D721Med (cell line): ENCODE measurements at places on chromosomes 13 and 19.

DNA sequence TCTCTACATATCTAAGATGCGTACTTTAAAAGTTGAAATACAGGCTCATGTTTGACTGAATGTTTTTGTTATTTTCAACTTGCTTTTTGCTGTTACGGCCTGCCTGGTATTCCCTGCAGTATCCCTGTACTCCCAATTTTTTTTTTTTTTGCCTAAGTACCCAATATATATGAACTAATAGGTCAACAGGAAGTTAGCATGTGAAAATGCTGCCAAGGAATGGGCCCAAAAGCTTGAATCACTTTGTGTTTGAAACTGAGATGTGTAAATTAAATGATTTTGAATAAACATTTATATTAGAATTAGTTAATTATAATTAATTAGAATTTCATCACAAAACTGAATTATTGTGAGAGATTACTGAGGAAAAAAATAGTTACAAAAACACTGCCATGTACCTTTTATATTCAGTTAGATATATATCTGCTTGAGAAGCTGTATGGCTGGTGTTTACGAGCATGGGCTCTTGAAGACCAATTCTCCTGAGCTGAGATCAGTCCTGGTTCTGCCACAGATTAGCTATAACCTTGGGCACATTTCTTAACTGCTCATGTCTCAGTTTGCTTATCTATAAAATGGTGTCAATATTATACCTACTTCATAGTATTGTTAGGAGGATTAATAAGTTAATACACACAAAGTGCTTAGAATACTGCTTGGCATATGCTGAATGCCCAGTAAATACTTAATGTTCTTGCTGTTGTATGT, 16.0 kb downstream of the TDRD3 start:
- DNase-seq: no peak

DNA sequence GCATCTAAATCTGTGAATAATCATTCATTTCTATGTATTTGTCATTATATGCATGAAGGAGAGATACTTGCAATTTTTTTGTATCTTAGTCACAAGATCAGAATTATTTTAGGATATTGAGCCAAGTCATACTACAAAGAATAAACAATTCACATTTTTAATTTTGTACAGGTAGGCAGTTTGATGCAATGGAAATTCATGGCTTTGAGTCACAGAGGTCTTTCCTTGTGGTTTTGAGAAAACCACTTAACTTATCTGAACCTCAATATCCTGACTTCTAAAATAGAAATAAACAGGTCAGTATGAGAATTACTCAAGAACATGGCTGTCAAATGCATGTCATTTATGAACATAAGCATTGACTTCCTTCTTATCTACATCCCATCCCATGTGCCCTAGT, 221.4 kb upstream of the SLC10A2 start:
- no peak for DNase-seq

GRCh38 chr13:87361216-87361615, 310.0 kb upstream of the SLITRK5 start:
- DNase-seq: no peak

DNA sequence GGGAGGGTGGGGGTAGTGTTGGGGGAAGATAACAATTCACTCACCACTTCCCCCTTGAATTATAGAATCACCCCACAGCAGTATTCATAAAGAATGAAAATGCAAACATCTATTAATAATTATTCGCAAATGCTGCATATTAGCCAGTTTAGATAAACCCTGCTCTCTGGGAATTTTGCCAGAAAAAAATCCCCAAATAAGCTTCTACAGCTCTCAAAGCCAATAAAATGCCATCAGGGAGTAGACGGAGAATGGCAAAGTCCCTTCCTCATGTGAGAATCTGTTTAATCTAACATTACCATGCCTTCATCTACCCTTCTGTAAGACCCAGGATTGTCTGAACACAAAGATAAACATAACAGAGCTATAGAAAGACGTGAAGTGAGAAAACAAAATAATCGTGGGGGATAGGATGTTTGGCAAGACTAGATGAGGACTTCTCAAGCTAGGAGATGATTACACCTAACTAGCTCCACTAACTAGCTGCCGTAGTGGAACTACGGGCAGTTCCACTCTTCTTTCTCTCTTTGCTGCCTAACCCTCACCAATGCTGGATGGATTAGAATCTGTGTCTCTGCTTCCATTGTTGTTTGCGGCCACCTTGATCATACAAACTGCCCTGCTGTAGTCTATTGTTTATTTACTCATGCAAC, 32.4 kb upstream of the CACNA1A start:
- no peak for DNase-seq

- DNase-seq: no peak
Observed at GRCh38 chr19:45501730-45502014, 3.4 kb downstream of the PPM1N start.

DNA sequence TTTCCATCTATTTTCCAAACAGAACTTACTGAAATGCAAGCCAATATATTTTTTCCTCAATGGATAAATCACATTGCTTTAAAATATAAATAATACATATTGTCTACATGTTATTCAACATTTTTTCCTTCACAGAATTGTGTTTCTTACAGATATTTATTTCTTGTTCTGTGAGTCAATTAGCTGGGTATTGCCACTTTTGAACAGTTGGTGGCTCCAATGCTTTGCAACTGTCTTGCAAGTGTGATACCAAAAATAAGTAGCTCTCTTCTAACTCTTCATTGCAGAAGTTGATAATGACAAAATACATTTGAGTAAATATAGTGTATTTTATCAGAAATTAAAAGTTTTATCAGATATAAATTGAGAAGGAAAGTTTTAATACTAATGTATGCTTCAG, 17.1 kb upstream of the GPC5 start:
- no peak for DNase-seq

GRCh38 chr13:21095311-21095710, 33.9 kb upstream of the LATS2 start:
- no peak for DNase-seq

- no peak for DNase-seq
Observed at GRCh38 chr13:68027306-68027705, 797.2 kb upstream of the PCDH9 start.

DNA sequence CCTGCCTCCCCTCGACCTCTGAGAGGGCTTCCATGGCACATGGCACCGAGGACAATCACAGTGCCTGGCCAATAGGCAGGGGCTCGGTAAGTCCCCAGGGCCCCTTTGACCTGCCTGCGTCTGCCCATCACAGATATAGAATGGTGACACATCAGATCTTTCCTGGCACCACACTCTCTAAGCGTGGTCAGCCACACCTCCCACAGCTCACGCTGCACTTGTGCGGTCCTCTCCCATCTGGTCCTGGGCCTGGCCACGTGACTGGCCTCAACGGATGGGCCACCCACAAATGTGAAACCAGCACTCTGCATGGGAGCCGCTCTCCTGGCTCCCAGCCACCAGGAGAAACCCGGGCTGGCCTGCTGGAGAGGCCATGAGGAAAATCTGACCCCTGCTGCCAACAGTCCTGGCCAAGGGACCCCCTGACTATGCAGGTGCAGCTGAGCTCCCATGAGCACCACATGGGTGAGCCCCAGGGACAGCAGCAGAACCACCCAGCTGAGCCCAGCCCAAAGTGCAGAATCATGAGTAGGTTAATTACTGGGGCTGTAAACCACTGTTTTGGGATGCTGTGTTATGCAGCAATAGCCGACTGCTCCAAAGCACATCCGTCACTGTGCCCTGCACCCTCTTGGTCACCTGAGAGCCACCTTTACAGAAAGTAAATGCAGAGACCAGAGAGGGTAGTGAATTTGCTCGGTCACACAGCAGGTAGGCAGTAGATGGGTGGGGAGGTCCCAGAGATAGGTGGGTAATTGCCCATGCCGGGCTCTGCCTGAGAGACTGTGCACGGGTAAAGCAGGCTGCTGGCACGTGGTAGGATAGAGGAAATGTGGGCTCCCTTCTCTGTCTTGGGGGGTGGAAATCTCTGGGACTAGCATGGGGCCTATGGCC, 9.7 kb upstream of the MEF2B start:
- no peak for DNase-seq

DNA sequence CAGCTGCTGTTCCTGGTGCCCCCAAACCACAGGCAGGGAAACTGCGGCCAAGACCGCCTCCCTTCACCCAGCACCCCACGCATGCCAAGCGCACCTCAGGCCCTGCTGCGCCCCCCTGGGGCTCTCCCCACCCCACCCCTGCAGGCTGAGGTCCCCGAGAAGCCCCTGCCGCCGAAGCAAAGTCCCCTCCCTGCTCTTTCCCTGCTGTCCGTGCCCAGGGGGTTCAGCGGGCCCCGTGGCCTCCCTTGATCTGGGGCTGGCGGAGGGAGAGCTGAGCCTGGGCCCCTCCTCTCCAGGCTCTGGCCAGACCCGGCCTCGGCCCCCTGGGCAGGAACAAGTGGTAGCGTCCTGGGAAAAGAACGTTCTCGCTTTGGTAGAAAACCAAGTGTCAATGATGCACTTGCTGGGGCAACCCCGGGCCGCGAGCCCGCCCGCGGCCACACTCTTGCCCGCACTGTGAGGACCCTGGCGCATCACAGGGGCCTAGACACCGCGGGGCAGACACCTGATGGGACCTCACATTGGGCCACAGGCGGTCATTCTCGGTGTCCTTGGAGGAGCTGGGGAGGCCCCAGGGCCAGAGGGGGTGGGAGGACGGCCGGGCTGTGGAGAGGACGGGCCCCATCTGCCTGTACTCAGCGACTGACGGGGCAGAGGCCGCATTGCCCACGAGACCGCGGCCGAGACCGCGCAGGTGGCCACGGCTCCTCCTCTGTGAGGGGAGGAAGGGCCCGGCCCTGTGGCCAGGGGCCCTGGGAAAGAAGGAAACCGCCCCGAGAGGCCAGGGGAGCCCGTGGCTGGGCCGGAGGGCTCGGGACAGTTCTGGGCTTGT, 29.0 kb downstream of the GPX4 start:
- no peak for DNase-seq

DNA sequence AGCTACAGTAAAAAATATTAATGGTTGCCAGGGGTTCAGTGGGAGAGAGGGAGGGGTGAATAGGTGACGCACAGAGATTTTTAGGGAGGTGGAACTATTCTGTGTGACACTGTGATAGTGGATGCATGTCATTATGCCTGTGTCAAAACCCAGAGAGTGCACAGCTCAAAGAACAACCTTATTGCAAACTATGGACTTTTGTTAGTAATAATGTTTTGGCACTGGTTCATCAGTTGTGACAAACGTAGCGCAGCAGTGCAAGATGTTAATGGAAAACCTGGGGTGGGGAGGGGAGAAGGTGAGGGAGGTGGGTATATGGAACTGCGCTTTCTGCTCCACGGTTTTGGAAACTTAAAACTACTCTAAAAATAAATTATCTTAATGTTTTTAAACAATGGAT, 134.6 kb upstream of the RFC3 start:
- no peak for DNase-seq

DNA sequence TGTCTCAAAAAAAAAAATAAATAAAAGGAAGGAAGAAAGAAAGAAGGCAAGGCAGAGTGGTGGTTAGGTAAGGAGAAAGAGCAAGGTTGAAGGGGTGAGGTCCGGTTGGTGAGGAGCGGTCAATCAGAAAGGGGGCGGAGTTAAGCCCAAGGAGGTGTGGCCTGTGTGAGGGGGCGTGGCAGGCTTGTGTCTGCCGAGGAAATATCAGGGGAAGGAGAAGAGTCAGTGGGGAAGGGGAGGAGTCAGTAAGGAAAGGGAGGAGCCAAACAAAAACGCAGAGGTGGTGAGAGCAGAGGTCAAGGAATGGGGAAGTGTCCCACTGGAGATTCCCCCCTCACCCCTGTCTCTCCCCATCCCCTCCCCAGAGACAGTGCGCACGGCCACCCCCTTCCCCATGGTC, 5.9 kb downstream of the CACNG7 start:
- no peak for DNase-seq

DNA sequence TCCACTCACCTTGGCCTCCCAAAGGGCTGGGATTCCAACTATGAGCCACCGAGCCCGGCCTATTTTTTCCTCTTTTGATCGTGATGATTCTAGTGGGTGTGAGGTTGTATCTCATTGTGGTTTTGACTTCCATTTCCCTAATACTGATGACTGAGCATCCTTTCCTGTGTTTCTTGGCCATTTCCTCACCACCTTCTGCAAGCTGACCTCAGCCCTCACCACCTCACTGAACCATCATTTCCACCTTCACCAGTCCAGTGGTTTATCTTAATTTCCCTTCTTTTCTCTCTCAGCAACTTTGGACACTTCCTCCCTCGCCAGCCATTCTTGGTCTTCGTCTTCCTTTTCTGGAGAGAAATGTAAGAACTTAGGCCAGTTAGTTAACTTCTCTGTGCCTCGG, 13.0 kb upstream of the BICRA start:
- DNase-seq: no peak

- DNase-seq: no peak
Observed at GRCh38 chr13:23851106-23851505, 38.1 kb downstream of the MIPEP start.

- DNase-seq: no peak
Observed at GRCh38 chr19:13985771-13986347, 20.3 kb downstream of the RFX1 start.

DNA sequence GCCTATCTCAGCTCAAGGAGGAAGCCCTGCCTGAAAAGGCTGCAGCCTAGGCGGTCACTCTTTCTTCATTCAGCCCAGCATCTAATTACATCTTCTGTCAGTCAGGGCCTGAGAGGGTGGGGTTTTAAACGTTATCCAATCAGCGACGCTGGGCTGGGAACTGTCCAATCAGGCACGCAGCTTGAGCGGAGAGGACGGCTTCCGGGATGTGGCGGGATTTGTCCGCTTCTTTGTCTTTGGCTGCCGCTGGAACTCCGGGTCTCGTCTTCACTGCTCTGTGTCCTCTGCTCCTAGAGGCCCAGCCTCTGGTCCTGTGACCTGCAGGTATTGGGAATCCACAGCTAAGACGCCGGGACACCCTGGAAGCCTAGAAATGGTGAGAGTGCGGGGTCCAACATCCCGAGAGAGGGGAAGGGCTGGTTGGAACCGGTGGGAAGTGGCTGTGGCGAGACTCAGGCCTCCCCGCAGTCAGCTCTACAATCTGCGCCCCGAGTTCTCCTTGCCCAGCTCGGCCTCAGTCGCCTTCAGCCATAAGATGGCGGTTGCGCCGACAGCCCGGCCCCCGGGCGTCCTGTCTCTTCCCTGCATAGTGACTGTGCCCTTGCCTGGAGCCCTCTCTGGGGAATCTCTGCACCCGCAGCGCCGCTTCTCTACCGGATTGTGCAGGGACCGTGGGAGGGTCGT, at the start of gene ZNF738:
ZNF738 (plus strand) TSS at position 233 of the 684 bp plus-strand sequence; CDS start at position 374, 141 bp downstream.
- peak; percentile 86 for DNase-seq

DNA sequence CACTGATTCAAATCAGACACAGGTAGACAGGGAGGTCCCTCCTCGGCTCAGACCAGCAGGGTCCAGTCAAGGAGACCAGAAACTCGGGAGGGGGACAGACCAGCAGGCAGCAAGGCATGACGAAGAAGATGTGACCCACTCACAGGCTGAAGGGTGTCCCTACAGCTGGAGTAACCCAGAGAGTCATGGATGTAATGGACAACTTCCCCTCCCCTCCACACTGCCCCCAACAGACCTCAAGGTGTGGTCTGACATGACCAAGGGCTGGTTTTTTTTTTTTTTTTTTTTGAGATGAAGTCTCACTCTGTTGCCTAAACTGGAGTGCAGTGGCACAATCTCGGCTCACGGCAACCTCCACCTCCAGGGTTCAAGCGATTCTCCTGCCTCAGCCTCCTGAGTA, 34.1 kb downstream of the PBX4 start:
- no peak for DNase-seq

- no peak for DNase-seq
Observed at GRCh38 chr13:45545686-45546409, 69.7 kb downstream of the ERICH6B start.
